T-helper 1 cell treated with Interleukin-12 subunit alpha and Interleukin-12 subunit beta and Interleukin-4 antibody, amounts not matched to agents 30 ng/mL and 1 ng/mL, for 36 hours (primary cell): ENCODE measurements at places on chromosomes 13 and 19. TPM values are rescaled to one million over a fixed set of nuclear protein-coding genes. Genes with fewer than 3 reads are reported as not detected.

The HSPB6 gene
- total RNA-seq, result not detected in 2 replicates

The PDS5B gene
- 60.7 and 66.3 TPM in 2 replicates for total RNA-seq

The C19orf85 gene
- total RNA-seq, result not detected in 2 replicates

The ZNF223 gene
- not detected in 2 replicates for total RNA-seq

The F7 gene
- total RNA-seq, result not detected in 2 replicates

The CYP4F22 gene
- total RNA-seq, result 0.41 and 0.49 TPM in 2 replicates

The ADGRE2 gene
- 0.88 and 2.3 TPM in 2 replicates for total RNA-seq

The ZNF579 gene
- total RNA-seq, result 7.3 and 8.0 TPM in 2 replicates

The KLF1 gene
- 0.22 and 0.41 TPM in 2 replicates for total RNA-seq

The TUBA3C gene
- total RNA-seq, result not detected in 2 replicates

The SIGLEC9 gene
- 0.12 and 0.29 TPM in 2 replicates for total RNA-seq

The RXFP2 gene
- total RNA-seq, result not detected in 2 replicates

The CABP5 gene
- not detected in 2 replicates for total RNA-seq

The PLK5 gene
- total RNA-seq, result not detected in 2 replicates

The ZNF441 gene
- total RNA-seq, result 4.6 and 5.6 TPM in 2 replicates

The JSRP1 gene
- not detected in 2 replicates for total RNA-seq

The ZNF177 gene
- 0.34 and 0.49 TPM in 2 replicates for total RNA-seq

The URI1 gene
- total RNA-seq, result 47.4 and 53.9 TPM in 2 replicates

The CYP2A6 gene
- not detected in 2 replicates for total RNA-seq

The ZNF865 gene
- total RNA-seq, result 15.8 and 16.8 TPM in 2 replicates

The PINLYP gene
- total RNA-seq, result 3.8 and 4.1 TPM in 2 replicates

The MKNK2 gene
- total RNA-seq, result 205 and 213 TPM in 2 replicates

The WDR87 gene
- total RNA-seq, result not detected in 2 replicates

The PGLYRP1 gene
- not detected in 2 replicates for total RNA-seq

The CASP14 gene
- total RNA-seq, result not detected in 2 replicates

The CNOT3 gene
- 64.3 and 64.8 TPM in 2 replicates for total RNA-seq

The CDX2 gene
- total RNA-seq, result not detected in 2 replicates

The YJU2 gene
- 31.3 and 34.3 TPM in 2 replicates for total RNA-seq

The SSC5D gene
- 0.15 and 0.39 TPM in 2 replicates for total RNA-seq

The ZNF878 gene
- total RNA-seq, result 0.32 and 0.54 TPM in 2 replicates

The CEBPG gene
- 23.3 and 23.9 TPM in 2 replicates for total RNA-seq

The METTL21C gene
- not detected in 2 replicates for total RNA-seq

The TMEM38A gene
- 0.20 and 0.59 TPM in 2 replicates for total RNA-seq

The RASIP1 gene
- total RNA-seq, result 0.10 and 0.15 TPM in 2 replicates

The TTC9B gene
- total RNA-seq, result not detected in 2 replicates

The NLRP9 gene
- total RNA-seq, result not detected in 2 replicates

The LGALS4 gene
- total RNA-seq, result 1.6 and 1.8 TPM in 2 replicates

The TPTE2 gene
- total RNA-seq, result 0.12 TPM in 1 of 2 replicates, not detected in the other

The CNN1 gene
- total RNA-seq, result not detected in 2 replicates

The TMEM238 gene
- 11.8 and 14.8 TPM in 2 replicates for total RNA-seq

The CLEC4M gene
- total RNA-seq, result not detected in 2 replicates

The ZNF628 gene
- 6.3 and 8.9 TPM in 2 replicates for total RNA-seq

The ZNF17 gene
- 13.6 and 15.0 TPM in 2 replicates for total RNA-seq

The CBY2 gene
- total RNA-seq, result not detected in 2 replicates

The OR10H1 gene
- total RNA-seq, result 0.05 TPM in 1 of 2 replicates, not detected in the other

The ZNF543 gene
- total RNA-seq, result 7.8 and 8.5 TPM in 2 replicates

The UBAC2 gene
- total RNA-seq, result 49.7 and 50.0 TPM in 2 replicates

The ZSCAN4 gene
- total RNA-seq, result not detected in 2 replicates

The ACP7 gene
- total RNA-seq, result not detected in 2 replicates

The IZUMO4 gene
- 15.4 and 19.1 TPM in 2 replicates for total RNA-seq

The SPHK2 gene
- 32.7 and 41.5 TPM in 2 replicates for total RNA-seq

The CLDN10 gene
- not detected in 2 replicates for total RNA-seq

The ZNF888 gene
- total RNA-seq, result 5.9 and 6.1 TPM in 2 replicates
